H4 (cell line): ENCODE measurements at places on chromosomes 13 and 19.

DNA sequence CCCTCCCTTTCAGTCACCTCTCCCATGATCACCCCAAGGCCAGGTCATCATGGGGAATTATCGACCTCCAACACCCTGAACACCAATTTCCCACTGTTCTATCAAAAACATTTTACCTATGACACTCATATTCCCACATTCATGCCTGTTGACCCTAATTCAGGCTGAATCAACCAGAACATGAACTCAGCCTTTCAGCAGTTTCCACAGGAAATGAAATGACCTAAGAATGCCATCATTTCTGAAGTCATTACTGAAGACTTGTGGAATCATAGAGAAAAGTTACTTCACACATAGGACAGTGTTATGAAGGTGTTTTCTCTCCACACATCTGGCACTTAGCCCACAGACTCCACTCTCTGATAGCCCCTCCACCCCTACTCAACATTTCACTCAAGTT lies 29.9 kb upstream of the FAM124A start:
- no peak for DNase-seq

- no peak for DNase-seq
These were observed 1.5 kb downstream of the FAM124A start for GRCh38 chr13:51223560-51224270.

DNA sequence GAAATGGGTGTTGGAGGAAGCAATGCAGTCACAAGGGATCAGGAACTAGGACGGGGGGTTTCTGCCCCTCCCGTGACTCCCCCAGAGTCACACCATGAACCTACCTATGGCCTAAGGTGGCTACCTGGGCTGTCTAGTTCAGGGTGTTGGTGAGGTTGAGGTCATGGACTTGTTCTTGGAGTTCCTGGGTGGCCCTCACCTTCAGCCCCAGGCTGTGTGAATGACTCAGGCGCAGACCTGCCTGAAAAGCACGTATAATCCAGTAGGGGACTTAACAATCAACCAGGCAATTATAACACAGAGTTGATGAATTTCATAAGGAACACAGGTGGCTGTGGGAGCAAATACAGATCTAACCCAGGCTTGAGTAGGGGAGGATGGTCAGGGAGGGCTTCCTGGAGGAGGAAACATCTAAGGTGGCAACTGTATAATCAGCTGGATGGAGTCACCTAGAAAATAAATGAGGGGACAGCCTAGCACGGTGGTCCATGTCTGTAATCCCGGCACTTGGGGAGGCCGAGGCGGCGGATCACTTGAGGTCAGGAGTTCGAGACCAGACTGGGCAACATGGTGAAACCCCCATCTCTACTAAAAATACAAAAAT lies 25.6 kb upstream of the ADGRE1 start:
- no peak for DNase-seq

DNA sequence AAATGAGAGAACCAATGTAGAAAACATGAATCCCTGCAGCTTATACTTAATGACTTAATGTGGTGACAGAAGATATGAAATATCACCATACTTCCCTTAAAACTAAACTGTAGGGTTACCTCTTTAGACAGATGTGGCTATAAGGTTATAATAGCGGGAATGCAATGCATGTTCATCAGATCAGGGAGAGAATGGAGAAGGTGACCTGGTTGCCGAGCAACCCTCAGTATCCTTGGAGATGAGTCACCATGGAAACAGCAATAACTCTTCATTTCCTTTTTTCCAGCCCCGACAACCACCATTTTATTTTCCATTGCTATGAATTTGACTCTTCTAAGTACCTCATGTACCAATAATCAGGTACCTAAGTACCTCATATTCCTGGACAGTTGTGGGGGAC lies 28.0 kb upstream of the ZNF835 start:
- no peak for DNase-seq

DNA sequence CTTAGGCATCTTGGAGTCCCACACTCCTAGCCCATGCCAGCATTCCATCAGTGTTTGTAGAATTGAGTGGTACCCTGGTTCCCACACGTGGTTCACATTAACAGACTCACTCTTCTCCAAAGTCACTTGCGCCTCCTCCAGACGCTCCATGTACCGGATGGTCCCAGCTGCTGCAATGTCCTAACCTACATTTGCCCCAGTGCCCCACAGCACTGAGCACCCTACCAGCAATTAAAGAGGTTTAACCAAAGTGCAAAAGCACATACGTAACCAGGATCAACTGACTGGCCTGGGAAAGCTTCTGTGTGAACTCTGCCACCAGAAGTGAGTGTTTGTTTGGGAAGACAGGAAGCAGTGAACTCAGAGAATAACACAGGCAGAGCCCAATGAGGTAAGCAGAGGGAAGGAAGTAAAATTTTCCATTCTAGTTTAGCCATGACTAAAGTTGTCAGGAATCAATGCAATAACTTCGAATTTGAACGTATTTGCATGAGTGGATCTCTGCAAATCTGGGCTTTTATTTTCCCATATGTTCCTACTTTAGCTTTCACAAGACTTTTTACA lies 7.3 kb upstream of the MEDAG start:
- peak; percentile 80 for DNase-seq

DNA sequence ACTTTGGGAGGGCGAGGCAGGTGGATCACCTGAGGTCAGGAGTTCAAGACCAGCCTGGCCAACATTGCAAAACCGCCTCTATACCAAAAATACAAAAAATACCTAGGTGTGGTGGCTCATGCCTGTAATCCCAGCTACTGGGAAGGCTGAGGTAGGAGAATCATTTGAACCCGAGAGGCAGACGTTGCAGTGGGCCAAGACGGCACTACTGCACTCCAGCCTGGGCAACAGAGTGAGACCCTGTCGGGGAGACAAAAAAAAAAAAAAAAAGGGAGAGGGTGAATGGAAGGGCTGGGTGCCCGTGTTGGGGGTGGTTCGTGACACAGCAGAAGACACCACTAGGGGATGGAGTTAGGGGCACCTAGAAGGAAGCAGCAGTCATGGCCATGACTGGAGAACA lies 10.8 kb downstream of the CFD start:
- no peak for DNase-seq

GRCh38 chr19:6833166-6833790 lies 54.1 kb upstream of the ADGRE1 start:
- no peak for DNase-seq

DNA sequence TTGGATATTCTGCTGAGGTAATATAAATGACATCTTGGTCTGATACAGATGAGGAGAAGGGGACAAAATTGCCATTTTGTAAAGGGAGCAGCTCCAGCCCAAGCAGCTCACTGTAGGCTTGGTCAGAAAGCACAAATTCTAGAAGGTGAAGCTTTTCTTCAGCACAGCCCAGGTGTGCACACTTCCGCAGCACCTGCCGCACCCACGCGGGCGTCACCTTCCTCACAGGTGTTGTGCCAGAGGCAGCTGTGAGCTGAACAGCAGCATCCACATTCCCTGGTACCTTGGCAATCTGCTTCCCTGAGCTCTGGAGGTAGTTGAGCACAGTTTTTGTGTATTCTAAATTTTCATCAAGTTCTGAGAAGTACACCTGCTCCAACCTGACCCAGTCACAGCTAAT lies 79.0 kb downstream of the SACS start:
- no peak for DNase-seq

GRCh38 chr19:2237051-2237868 lies 636 bp downstream of the SF3A2 start:
- no peak for DNase-seq

DNA sequence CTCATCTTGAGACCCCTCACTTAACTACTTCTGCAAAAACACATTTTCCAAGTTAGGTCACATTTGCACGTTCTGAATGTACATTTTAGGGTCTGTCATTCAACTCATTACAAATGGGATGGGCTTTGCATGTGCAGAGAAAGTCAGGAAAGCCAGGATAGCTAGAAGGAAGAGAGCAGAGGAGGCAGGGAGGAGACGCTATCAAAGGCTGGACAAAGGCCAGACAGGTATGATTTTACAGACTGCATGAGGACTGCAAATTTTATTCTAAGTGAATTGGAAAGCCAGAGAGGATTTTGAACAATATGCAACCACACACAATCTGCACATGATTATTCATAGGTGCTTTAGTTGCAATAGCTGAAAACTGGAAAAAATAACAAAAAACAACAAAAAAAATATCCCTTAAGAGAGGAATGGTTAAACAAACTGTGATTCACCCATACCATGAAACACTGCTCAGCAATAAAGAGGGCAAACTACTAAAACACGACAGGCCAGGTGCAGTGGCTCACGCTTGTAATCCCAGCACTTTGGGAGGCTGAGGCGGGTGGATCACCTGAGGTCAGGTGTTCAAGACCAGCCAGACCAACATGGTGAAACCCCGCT lies 21.1 kb downstream of the SYDE1 start:
- DNase-seq = no peak

DNA sequence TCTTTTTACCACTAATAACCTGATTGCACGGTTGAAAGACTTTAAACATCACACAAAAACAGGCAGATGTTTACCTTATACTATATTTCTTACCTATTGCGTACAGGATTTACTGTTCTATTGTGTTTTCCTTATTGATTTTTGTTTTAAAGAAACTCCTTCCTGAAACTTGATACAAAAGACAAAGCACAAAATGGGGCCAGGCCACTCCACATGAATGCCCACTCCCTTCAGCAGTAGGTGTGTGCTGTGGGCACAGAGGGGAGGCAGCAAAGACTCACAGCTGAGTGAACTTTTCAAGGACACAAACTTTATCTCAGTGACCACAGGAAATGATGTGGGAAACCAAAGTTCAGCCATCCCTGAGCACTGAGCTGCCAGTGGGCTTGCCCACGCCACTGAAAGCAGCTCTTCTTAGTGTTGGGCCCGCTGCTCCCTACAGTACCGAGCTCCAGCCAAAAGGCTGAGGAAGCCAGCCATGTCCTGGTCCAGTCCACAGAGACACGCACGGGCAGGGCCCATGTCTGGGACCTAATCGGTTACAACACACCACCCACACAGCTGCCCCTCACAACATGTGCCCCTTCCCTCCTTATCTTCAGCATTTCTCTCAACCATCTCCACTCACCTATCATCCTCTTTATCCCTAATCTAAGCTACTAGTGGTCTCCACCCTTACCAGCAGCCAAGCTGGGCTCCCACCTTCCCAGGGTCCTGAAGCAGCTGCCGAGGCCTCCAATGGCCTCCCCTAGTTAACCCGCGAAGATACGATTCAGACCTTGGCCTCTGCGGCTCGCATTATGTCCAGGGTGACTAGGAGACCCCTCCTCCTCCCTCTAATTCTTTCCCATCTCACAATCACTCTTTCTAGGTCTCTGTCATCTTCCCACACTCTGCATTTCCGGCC lies 39.5 kb downstream of the ATP7B start:
- DNase-seq = no peak

- no peak for DNase-seq
These were observed 118.9 kb upstream of the UBL3 start for GRCh38 chr13:29969286-29969685.

- no peak for DNase-seq
These were observed 535.1 kb upstream of the SLITRK1 start for GRCh38 chr13:84417416-84417815.

DNA sequence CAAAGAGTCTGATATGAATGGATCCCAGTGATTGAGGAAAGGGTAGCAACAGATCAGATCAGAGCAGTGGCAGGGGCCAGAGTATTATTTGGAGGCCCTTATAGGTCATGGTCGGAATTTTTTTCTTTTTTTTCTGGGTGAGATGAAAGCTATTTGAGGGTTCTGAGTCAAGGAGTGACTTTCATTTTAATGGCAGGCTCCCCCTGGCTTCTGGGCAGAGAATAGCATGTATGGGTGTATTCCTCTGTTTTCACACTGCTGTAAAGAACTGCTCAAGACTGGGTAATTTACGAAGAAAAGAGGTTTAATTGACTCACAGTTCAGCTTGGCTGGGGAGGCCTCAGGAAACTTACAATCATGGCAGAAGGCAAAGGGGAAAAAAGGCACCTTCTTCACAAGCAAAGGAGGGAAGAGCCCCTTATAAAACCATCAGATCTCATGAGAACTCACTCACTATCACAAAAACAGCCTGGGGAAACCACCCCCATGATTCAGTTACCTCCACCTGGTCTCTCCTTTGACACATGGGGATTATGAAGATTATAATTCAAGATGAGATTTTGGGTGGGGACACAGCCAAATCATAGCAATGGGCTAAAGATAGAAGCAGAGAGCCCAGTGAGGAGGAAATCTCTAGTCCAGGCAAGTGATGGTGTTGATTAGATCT lies 3.0 kb upstream of the SLC6A16 start:
- peak; percentile 24 for DNase-seq

DNA sequence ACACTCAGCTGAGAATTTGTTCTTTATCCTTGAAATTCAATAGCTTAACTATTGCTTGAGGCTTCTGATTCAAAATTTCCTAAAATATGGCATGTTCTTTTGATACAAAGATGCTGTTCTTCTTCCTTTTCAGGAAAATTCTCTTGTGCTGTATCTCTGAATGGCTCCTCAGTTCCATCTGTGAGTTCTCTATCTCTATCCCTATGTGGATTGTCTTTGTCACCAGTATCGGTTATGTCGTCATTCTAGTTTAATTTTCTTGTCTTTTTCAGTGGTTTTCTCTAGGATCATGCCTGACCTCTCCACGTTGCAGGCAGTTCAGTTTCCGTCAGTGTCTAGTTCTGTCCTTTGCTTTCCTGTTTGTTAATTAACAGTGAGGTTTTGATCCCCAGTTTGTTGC lies 104.6 kb upstream of the GJB6 start:
- DNase-seq = no peak

DNA sequence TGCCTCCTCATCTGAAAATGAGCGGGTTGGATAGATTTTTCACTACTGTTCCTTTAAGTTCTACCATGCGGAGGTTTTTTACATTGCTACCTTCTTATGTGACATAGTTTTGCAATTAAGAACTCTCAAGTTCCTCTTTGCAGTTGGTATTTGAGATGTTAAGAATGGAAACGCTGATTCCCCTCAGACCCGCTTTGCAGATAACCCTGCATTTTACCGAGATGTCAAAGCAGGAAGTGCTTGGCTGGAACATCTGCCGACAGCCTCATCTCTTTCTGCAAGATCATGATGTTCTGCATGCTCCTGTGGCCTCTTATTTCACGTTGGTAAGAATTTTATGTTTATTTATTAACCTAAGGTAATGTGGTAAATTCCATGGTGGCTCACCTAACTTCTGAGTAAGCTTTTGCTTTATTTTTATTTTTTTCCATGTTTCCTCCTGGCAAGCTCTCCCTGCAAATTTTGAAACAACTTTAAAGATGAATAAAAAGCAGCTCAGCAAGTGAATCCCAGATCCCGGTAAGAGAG lies 22.5 kb downstream of the PABPC3 start:
- no peak for DNase-seq

GRCh38 chr19:17091758-17092333 lies 16.3 kb downstream of the MYO9B start:
- no peak for DNase-seq
